Right renal cortex interstitium (tissue), 3 donors: ENCODE measurements at places on chromosomes 12 and 14.

DNA sequence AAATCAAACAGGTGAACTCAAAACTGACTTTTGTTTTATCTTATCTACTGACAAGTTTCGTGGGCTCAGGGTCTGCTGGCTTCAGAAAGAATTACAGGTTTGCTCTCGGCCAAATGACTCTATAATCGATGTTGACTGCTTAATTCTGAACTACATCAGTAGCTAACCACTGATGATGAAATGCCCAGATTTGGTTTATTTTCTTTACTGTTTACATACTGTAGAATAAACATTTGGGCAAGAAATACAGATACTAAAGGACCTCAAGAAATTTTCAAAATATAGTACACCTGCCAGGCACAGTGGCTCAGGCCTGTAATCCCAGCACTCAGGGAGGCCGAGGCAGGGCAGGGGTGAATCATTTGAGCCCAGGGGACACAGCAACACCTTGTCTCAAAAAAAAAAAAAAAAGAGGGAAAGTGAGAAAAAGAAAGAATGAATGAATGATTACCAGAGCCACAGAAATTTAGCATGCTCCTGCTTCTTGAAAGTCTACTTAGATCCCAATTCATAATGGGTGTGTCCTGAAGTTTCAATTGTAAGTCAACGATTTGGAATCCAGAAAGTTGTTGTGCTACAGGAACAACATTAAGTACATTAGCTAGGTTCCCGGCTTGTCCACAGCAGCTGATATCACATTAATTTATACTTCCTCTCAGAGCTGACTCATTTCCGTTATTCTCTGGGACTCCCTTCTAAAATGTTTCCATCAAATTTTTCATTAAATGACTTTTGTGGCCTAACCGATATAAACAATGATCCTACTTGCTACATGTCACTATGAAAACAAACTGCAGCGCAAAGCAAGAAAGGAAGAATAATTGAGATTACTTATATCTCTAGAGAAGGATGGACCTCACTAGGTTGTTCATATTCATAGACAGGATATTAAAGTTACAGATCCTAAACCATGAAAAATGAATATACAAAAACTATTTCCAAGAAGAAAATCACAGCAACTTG lies 134.3 kb downstream of the MED13L start:
- no peak for DNase-seq

GRCh38 chr14:30553311-30553989 lies 5.5 kb upstream of the G2E3 start:
- DNase-seq: no peak

GRCh38 chr14:69129264-69129880 lies 23.5 kb downstream of the DCAF5 start:
- DNase-seq: peak; percentile 60

DNA sequence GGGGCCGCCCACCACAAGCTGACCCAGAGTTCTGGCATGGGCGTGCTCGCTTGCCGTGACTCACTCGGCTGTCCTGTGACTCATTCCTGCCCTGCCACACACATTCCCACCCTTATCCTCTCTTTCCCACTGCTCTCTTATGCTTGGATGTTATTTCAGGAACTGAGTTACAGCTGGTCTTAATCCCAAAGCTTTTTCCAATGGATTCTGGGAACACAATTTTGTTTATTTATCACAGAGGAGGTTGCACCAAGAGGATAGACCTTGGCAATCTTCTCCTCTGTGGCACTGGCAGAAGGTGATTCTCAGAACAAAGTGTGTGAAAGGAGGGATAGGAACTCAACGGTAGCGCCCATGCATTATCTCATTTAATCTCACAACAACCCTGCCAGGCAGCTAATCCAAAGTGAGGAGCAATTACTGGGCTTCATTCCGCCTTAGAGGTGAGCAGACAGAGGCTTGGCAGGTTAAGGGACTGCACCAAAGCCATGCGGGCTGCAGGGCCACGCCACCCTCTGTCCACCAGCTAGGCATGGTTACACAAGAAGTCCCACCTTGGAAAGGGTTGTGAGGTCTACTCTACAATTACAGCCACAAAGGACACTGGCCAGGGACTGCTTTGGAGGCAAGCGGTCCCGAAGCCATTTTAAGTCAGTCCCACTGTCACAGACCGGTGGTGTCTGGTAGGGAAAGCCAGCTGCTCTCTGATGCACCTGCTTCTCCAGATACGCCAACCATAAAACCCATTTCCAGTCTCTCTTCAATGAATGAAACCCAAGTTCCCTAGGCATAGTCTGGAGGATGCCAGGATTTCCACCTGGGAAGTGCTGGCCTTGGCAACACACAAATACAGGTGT lies 32.9 kb downstream of the SYNE3 start:
- no peak for DNase-seq

GRCh38 chr12:18752947-18753346 lies 15.0 kb downstream of the CAPZA3 start:
- DNase-seq: no peak

- no peak for DNase-seq
These were observed 199.5 kb downstream of the ANO6 start for GRCh38 chr12:45415393-45415817.

- DNase-seq: no peak
These were observed 11.8 kb downstream of the GPR132 start for GRCh38 chr14:105053421-105053820.

DNA sequence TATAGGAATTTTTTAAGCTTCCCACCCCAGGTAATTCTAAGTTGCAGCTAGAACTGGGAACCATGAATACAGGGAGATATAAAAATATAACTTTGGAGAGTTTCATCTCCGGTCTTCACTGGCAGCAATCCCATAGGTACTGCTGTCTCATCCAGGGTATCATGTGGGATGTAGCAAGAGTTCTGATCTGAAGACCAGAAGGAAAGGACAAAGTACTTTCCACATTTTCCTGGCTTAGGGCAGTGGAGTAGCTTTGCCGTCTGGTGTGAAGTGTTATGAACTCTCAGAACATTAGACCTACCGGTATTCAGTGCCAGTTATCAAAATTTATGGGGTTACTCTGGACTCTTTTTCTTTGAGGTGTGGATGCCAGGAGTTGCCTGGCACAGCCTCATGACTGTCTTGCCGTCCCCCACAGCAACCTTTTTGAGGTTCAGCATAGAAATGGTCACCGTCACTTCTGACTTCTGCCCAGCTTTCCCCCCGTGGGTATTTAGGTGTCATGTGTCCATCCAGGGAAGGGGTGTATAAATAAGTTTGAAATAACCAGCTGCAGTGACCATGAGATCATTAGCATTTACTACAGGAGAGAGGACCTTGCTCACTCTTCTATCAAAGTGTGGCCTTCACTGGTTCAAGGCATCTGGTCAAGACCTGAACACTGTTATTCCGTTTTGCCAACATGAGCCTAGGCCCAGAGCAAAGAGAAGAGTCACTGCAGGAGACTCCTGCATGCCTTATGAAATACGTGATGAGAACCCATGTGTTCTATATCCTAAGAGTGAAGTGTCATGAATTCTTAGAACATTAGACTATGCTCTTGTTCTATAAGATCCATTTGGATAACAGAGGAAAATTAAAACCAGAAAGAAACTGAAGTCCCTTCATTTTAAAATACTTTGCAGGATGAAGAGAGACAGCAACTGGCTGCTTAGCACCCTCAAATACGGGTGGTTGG lies 22.2 kb downstream of the TMEM233 start:
- DNase-seq: no peak

DNA sequence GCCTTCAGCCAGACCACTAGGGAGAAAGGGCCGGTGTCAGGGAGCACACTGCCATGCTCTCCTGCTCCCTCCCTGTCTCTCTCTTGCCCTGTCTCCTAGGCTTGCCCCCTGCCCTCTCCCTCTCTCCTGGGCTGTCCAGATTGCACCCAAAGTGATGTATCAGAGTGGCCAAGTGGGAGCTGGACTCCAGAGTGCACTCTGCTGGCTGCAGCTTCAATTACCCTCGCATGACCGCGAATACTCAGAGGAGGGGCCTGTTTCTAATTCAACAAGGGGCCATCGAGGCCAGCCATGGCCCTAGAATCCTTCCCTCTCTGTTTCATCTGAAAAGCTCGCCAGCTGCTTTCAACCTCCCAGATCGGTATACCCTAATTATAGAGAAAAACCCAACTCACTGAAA lies 206.4 kb upstream of the FKBP4 start:
- no peak for DNase-seq

DNA sequence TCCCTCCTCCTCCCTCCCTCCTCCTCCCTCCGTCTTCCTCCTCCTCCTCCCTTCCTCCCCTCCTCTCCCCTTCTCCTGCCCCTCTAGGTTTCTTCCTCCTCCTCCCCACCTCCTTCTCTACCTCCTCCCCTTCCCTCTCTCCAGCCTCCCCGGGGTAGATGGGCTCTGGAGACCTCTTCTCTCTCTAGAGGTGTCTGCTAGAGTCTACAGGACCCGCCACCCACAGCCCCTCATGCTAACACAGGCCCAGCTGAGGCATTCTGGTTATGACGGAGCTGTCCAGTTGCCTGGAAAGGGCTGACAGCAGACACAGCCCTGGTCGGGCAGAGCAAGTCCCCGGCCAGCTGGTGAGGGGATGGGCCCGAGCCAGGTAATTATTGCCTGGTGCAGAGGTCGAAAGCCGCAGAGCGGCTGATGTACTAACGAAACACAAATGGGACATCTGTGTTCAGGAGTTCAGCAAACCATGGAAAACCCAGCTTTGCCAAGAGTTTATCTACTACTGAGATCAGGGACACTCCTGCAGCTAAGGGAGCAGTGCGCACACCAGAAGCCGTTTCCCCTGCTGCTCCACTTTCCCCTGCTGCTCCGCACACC lies 96.2 kb downstream of the PAPOLA start:
- DNase-seq: no peak

DNA sequence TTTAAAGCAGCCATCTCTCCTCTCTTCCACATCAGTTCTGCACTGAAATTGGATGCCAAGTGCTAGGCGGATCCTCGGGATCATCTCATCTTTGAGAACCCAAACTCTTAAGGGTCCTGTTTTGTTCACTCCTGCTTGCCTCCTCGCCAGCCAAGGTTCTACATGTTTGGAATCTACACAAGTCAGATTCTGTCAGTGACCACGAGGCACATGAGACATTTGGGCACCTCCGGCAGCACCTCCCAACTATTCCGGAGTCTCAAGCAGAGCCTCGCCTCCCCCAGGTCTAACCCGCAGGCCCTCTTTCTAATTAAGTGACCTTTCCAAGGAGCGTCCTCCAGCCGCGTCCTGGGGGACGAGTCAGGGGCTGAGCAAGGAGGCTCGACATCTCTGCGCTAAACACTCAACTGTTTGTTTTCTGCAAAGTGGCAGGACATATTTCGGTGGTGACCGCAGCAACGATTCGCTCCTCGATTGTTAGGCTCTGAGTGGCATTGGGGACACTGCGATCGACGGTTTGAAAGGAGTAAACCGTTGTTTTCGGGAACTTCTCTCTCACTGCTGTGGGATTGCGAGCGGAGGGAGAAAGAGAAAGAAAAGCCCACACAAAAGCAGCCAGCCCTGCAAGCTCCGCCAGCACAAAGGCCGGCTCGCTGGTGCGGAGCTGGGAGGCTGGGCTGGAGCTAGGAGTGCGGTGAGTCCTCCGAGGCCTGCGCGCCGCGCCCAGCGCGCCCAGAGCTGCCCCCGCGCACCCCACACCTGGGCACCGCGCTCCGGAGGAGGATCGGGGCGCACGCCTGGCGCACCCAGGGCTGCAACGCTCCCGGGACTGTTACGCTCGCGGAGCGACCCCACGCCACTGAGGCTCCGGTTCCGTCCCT lies 640 bp downstream of the ARMH4 start:
- no peak for DNase-seq

- DNase-seq: peak; percentile 50
These were observed 188.5 kb downstream of the ALX1 start for GRCh38 chr12:85468356-85469157.

GRCh38 chr12:95820096-95820703 lies 29.6 kb upstream of the NTN4 start:
- no peak for DNase-seq

- DNase-seq: no peak
These were observed 8.6 kb downstream of the SETD1B start for GRCh38 chr12:121812320-121812871.

DNA sequence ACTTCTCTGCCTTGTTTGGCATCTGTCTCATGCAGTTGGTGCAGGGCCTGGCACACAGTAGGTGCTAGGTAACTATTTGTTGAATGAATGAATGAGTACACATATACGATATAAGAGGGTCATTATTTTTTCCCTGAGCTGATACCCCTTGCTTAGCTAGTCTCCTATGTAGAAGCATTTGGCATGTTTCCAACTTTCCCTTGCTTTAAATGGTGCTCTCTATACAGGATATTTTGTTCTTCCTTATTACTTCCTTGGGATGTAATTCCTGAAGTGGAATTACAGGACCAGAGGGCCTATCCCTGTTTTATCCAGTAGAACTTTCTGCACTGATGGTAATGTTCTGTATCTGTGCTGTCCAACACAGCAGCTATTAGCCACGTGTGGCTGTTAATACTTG lies 250.1 kb upstream of the PWP1 start:
- no peak for DNase-seq

DNA sequence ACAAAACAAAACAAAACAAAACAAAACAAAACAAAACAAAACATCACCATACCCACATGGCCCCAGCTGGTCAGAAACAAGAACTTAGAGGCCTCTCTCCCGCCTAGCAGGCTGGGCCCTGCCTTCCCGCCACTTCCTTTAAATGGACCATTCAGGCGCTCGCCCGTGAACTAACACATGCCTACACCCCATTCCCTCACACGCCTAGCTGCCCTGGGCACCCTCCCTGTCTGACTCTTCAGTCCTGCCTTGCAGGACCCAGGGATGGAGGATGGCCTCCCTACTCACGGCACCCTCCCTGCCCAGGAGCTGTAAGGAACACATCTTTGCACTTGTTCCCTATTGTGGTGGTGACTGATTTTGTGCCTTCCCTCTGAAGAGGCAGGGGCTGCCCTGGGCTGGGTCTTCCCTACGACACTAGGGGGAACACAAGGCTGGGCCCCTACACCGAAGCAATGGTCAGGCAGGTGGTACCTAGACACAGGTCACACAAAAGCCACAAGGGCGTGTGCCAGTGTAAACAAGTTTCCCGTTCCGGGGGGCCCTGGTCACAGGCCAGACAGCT lies 21.5 kb downstream of the P2RX2 start:
- no peak for DNase-seq

- DNase-seq: peak; percentile 81
These were observed 201.9 kb downstream of the DAD1 start for GRCh38 chr14:22386924-22387775.

DNA sequence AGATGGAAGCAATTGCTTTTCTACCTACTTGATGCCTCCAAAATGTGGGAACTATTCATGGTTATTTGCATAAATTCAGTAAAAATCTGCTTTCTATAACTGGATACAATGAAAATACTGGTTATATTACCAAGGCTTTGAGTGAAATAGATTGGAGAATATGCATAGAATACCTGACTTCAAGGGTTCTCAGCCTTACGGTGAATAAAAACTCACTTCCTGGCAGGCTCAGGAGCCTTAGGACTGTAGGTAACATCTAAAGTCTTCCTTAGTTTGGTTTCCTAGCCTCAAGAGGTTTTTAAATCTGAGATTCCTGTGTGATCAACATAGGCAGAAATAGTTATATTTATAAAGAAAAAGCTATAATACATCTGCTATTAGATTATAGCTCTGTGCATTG lies 158.6 kb downstream of the SLC41A2 start:
- no peak for DNase-seq

- no peak for DNase-seq
These were observed 953 bp upstream of the NXPH4 start for GRCh38 chr12:57215668-57216013.
